ENCODE measurements at places on chromosomes 3 and 15. TPM values are rescaled to one million over a fixed set of nuclear protein-coding genes. Genes with fewer than 3 reads are reported as not detected.
A peak's percentile ranks its signal among the peaks of the same experiment; 100 is the strongest.

Gene TIMP4
- 0.50 TPM for total RNA-seq

DNA sequence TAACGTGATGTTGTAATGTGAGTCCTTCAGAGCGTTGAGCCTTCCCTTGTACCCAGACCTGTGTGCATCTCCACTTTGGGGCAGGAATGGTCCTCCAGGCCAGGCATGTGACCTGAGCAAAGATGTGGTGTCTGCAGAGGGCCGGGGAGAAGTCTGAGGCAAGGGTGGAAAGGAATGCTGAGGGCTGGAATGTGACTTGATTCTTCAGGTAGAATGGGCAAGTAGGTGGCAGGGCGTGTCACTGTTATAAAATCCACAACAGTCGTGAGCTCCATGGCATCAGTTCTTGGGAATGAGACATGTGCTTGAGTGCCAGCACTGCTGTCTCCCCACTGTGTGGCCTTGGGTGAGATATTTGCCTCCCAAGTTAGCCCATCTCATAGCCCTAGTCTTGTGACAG, 24.0 kb upstream of the BSN start:
- H3K36me3 ChIP-seq = peaks cover 15% of the 10 kb centered on the region
- H3K27ac ChIP-seq = no peak overlapping the region
- H3K27me3 ChIP-seq = no peaks in the 10 kb centered on the region
- H3K4me1 ChIP-seq = peaks cover 11% of the 10 kb centered on the region
- no peak for DNase-seq
- no peak overlapping the region for H3K4me3 ChIP-seq

DNA sequence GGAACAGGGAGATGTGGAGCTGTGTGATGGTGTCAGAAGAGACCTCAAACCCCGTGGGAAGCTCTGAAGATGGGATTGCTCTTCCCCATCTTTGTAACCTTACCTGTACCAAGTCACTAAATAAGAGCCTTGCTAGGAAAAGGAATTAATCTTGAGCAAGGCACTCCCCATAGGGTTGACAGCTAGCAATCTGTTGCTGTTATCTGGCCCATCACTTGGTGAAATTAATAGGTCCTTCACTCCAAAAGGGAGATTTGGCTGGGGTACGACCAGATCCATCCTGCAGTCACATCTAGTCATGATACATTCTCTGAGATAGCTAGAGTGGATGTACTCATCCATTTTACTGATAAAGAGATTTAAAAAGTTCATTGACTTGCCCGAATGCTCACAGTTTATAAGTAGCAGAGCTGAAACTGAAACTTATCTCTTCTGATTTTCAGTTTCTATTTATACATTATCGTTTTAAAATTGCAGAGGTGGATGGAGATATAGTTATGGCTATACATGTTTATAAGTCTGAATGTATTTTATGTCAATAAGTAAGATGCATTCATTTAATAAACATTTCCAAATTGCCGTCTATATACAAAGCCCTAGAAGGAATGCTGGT, 299.1 kb upstream of the MCTP2 start:
- no peak overlapping the region for H3K27ac ChIP-seq
- H3K4me3 ChIP-seq = no peak overlapping the region
- no peaks in the 10 kb centered on the region for H3K27me3 ChIP-seq
- H3K36me3 ChIP-seq = no peaks in the 10 kb centered on the region

- peak; percentile 32 for DNase-seq
- H3K4me1 ChIP-seq = no peaks in the 10 kb centered on the region
- H3K27me3 ChIP-seq = no peaks in the 10 kb centered on the region
Measured at GRCh38 chr3:14216257-14217048, 37.8 kb downstream of the LSM3 start.

Gene MYD88
- 34.8 TPM for total RNA-seq

Measured in activated CD4-positive, alpha-beta memory T cell treated with anti-CD3 and anti-CD28 coated beads for 36 hours (primary cell).